ENCODE measurements at places on chromosomes 7 and 10.

DNA sequence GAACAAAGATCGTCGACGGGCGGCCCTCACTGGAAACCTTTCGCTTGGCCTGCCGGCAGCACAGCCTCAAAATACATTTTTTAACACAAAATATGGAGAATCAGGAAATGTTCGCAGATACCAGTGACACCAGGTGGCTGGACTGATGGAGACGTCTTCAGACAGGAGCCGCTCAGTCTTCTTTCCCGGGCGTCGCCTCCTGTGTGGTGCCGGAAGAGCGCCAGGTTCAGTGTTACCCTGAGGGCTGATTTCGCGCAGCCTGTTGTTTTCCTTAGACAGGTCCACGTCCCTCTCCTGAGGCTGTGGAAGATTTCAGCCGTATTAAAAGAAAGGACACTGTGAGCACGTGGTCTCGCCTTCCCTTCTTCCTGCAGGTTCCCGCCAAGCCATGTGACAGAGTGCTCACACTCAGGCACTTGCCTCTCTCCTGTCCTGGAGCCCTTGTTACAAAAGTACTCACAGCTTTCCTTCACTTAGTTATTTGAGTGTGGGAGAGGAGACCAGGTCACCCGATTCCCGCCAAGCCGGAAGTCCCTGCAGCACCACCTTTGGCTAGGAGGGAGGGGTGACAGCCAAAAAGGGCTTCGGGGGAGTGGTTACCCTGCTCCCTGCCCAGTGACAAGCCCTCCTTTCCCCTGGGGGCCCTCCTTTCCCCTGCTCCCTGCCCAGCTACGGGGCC is 21.7 kb upstream of the PWWP2B start:
- DNase-seq: no peak

- DNase-seq: no peak
These were observed 389.8 kb upstream of the SORCS1 start for GRCh38 chr10:107554333-107554732.

DNA sequence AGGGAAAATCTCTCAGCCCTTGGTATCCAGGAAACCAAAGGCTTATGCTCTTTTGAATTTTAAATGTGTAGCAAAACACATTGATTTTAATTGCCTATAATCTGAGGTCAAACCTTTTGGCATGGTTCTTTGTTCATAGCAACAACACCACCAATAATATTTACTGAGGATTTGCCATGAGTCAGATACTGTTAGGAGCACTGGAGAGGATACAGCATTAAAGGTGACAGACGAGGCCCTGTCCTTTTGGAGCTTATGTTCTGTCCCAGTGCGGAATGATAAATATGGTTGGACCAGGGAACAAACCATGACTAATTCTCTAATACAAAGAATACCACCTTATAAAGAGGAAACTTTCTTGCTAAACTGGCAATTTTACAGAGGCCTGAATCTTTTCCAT is 176.6 kb downstream of the CTNNA3 start:
- no peak for DNase-seq

GRCh38 chr10:117819304-117819703 is 227.4 kb downstream of the RAB11FIP2 start:
- no peak for DNase-seq

DNA sequence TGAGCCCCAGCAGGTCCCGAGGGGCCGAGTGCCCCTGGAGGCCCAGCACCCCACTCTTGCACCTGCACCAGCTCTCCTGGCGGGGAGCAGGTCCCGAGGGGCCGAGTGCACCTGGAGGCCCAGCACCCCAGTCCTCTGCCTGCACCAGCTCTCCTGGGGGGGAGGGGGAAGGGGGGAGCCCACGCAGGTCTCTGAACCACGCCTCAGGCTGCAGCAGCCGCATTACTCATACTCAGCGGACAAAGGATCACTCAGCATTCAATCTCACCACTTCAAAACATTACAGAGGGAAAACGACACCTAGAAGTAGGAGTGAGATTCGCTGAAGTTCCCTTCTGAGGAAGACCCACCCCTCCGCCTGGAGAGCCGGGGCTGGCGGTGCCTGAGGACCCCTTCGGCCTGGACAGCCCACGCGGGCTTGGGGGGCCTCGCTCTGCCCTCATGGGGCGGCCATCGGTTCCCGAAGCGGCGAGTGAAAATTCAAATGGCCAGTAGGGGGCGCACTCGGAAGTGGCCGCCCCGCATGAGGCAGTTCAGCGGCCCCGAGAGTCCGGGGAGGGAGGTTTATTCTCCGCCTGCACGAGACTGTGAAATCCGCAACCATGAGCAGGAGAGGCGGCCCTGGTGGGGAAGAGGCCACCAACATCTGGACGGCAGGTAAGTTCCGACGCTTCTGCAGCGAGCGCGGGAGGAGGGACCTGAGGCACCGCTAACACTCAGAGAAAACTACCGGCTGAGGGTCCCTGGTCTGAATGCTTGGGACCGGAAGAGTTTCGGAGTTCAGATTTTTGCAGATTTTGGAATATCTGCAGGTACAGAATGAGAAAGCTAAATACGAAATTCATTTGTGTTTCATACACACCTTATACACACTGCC is 1.1 kb upstream of the GPER1 start:
- DNase-seq: no peak

DNA sequence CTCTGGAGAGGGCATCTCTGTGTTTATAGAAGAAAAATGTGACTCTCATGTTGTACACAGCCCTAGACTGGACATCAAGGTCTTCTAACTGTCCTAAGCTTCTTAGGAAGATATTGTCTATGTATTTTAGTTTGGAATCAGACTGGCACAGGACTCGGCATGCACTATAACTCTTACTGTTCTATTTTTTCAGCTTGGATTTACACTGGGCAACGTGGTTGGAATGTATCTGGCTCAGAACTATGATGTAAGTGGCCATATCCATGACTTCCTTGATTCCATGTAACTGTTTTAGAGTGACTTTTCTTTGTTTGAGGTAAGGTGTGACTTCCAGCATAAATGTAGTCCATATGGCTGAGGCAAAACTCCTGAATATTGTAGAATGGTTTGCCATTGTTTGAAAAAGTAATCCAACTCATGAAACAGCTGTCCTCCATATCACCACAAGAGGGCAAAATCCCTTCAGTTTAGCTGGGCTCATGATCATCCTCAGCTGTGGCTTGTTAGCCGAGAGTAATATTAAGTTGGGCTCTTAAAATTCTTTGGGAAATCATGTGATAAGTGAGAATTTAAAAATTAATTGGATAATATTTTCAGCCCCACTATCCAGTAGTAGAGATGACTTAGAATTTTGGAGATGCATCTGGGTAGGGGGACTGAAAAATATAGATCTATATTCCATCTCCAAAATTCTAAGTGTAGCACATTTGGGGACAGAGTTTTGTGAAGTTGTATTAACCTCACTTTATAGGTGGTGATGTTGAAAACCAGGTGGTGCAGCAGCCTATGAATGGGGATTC is 10.4 kb downstream of the STMP1 start:
- no peak for DNase-seq

DNA sequence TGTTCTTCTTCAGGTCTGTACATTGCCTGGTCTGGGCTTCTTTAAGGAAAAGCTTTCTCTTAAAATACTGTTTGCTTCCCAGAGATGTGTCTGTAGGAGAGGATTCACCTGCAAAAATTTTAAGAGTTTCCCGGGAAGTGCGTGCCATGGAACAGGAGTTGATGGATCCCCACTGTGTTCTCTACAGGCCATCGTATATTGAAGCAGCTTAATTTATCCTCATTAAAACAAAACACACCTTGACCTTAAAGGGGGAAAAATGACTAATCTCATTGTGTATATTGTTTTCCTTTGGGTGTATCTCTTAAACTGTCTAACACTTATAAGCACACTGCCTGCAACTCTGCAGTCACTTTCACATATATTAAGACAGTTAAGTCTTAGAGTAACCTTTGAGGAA is 111.4 kb downstream of the ST7 start:
- DNase-seq: no peak

DNA sequence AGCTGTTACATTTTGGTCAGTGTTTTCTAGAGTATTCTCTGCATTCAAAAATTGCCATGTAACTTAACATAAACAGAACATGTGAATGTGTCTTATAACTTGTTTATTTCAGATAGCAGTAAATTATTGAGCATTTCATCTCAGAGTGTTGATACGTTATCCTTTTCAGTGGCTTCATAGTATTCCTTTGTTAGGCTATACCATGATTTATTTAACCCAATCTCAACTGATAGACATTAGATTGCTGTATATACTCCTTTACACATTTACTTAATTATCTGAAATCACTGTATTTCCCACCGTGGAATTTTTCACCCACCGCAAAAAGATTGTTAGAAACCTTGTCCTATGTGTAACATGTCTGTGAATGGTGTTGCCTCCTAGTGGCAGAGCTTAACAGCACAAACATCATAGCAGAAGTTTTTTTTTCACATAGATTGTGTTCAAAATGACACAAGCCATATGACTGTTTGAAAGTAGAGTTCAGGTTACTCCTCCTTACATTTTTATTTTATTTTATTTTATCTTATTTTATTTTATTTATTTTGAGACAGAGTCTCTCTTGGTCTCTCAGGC is 21.4 kb downstream of the SLF2 start:
- DNase-seq: no peak

DNA sequence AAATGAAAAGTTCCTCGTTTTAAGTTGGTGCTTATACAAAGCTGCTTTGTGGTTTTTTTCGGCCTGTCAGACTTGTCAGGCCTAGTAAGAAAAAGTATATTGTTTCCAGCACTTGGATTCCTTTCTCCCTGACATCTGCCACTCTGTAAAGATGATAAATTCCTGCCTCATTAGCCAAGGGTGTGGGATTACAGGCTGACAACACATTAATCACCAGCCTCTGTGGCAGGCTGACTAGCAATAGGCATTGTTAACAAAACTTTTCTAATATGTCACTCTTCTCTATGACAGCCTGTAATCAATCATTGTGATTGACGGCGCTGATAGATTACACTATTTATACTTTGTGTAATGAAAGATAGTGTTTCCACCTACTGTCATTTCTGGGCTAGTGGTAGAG is 682.5 kb downstream of the LRMDA start:
- no peak for DNase-seq

DNA sequence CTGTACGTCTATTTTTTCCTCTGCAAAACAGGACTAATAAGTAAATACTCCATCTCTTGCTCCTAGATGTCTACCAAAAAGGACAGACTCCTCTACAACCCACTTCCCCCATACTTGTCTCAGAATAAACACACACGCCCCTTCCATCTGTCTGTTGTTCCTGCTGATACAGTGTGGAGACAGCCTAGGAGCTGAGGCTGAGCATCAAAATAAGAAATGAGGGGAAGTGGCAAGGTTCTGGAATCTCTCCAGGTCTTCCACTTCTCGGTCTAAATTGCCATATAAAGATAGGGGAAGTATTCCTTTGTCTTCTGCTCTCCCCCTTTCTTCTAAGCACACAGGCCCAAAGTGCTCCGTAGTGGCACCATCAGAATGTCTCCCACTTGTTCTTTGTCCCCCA is 30.8 kb upstream of the VSIR start:
- no peak for DNase-seq

- no peak for DNase-seq
These were observed 43.2 kb downstream of the MTURN start for GRCh38 chr7:30177965-30178364.

- DNase-seq: no peak
These were observed 12.7 kb downstream of the GPR22 start for GRCh38 chr7:107482571-107482970.

GRCh38 chr7:54201501-54201900 is 340.7 kb upstream of the VSTM2A start:
- DNase-seq: no peak

DNA sequence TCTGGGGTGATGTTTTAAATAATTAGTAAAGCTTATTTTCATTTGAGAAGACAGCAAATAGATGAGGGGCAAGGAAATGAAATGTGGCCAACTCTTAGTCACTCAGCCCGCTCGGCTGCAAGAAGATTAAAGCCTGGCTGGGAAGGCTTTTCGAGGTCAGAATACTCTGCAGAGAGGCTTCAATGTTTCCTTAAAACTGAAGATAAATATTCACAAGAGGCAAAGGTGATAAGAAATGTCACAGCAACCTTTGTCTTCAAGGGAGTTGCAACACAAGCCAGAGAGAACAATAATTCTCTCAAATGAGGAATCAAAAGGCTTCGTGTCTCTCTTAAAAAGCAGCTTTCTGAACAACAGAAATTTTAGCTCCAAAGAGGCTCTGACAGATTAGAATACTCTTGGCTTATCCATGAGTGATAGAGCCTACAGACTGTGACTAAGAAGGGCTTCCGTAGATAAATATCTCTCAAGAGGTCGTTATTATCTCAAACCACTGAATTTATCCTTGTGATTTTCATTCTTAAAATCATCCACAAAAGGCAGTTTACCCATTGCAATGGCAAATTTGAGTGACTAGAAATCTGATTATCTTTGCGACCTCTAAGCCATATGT is 92.5 kb downstream of the KLF6 start:
- DNase-seq: no peak

- DNase-seq: no peak
These were observed 32.6 kb upstream of the GJD4 start for GRCh38 chr10:35572583-35572982.

GRCh38 chr7:108015740-108016139 is 12.8 kb upstream of the LAMB1 start:
- no peak for DNase-seq

DNA sequence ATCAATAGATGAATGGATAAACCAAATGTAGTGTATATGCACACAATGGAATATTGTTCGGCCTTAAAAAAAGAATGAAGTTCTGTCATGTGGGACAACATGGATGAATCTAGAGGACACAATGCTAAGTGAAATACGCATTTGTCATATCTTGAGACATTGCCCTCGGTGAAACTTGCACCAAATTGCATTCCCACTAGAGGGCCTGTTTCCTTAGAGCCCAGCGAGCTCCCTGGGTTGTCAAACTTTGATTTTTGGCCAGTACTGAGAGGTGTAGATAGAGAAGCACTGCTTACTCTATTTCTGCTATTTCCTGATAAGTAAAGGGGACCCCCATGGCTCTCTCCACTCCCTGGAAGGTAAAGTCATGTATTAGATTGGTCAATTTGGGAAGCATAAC is 157.1 kb downstream of the GPAM start:
- no peak for DNase-seq

DNA sequence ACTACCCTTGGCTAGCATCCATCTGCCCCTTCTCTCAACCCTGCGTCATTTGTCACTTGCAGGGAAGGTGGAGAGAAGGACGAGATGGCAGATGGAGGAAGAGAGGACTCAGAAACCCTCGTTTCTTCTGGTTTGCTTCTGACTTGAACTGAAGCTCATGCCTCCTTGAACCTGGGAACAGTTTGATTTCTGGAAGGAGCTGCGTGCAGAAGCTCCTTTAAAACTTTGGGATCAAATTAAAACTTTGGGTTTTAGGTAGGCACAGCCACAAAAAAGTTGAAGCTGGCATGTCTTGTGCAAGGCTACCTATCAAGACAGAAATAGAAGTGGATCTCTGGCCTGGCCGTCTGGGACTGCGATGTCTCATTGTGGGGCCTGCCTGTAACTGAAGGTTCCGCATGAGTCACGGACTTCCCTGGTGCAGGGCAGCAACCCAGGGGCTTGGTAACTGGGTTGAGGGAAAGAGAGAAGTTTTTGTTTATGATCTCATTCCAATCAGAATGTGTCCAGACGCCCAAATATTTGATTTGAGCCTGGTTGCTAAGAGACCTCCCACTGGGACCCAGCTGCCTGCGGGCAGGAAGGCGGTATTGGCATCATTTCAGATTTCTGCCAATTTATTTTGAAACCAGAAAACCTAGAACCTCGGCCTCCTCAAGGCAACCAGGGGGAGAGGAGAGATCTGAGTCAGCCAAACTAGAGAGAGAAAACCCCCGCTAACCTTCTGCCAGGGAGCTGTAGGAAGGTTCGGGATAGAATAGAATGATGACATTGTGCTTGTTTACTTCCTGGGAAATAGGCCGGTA is 15.8 kb upstream of the CAMK1D start:
- no peak for DNase-seq

Measured in esophagus squamous epithelium (tissue), 5 donors.